ENCODE measurements at places on chromosomes 6 and 20.

DNA sequence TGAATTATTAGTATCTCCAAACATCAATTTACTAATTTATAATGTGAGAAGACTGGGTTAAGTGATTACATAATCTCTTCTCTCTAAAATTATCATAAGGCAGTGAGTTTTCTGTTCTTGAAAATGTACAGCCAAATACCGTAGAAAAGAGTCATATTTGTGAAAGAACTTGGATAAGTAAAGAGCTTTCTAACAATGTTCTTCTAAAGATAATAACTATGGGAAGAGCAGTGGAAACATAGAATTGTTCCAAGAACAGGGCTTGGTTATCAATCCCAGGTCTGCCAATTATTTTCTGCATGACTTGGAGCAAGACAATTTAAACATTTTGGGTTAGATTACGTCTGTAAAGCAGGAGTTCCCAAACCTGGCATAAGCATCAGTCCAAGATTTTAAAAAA, 198.1 kb upstream of the SGK1 start:
- ATAC-seq: no peak

- no peak for ATAC-seq
These were observed 2.8 kb downstream of the AFDN start for GRCh38 chr6:167829513-167829912.

DNA sequence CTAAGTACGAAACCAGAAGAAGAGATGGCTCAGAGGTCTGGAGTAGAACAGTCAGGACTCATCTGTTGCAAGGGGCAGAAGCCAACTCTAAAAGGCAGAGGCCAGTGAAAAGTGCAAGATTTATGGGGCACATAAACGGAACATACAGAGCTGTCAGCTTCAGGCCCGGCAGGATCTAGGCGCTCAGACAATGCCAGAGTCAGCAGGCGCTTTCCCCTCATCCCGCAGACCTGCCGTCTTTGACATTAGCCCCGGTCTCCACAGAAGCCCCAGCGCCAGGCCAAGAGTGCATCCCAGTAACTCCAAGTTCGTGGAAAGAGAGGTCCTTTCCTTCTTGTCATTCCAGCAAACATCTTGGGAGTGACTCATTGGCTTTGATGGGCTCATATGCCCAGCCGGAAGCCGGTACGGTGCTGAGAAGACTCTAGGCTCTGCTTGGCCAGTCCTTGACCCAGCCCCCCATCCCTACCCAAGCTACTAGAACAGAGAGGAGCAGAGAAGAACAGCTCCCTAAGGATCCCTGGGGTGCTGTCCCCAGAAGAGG, 260.9 kb downstream of the TAF4 start:
- ATAC-seq: no peak

GRCh38 chr6:81144346-81144745, 608.1 kb downstream of the TENT5A start:
- ATAC-seq: no peak

- ATAC-seq: no peak
These were observed 75.8 kb downstream of the MYB start for GRCh38 chr6:135256866-135257265.

DNA sequence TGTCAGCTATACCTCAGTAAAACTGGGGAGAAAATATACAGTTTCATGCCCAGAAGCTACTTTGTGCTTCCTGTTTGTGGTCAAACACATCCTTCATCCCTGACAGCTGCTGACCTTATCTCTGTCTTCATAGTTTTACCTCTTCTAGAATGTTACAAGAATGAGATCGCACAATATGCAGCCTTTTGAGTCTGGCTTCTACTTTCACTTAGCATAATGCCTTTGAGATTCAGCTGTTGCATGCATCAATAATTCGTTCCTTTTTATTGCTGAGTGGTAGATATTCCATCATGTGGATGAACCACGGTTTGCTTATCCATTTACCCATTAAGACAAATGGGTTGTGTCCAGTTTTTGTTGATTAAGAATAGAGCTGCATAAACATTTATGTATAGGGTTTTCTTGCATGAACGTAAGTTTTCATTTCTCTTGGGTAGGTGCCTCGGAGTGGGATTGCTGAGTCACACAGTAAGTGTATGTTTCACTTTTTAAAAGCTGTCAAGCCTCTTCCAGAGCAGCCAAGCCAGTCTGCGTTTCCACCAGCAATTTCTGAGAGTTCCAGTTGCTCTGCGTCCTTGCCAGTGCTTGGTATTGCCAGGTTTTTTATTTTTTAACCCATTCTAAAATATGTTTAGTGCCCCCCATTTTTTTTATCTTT, 86.6 kb upstream of the PAX1 start:
- no peak for ATAC-seq

- ATAC-seq: no peak
These were observed 49.8 kb downstream of the BCKDHB start for GRCh38 chr6:80156221-80156620.

DNA sequence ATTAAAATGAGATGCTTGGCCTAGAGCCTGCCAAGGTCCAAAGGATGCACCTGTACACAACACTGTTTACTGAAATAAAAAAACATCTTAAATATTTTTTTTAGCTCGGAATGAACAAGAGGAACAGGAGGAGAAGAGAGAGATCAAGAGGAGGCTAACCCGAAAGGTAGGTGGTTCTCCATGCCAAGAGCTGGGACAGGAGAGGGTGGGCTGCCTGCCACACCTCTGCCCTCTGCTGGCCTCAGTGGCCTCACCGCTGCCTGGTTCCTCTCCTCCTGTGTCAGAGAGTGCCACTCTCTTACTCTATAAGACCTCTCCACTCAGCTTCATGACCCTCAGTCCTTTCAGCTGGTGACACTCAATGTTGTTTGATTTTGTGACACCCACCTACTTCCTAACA, 50.2 kb downstream of the TBC1D7 start:
- ATAC-seq: no peak

DNA sequence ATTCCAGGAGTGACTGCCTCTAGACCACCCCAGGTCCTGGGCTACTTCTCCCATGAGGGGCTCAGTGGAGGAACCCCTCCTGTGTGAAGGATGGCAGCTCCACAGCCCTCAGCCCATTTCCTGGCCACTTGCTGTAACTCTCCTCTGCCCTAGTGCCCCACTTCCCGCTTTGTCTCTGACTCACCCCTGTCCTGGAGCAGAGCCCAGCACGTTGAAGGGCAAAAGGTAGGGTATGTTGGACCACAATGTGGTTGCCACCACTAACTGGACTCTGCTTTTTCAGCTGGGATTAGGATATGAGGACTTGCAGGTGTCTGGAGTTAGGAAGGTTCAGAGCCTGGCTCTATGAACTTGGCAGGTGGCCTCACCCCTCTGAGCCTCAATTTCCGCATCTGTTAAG, 2.4 kb downstream of the MYBL2 start:
- ATAC-seq: no peak

DNA sequence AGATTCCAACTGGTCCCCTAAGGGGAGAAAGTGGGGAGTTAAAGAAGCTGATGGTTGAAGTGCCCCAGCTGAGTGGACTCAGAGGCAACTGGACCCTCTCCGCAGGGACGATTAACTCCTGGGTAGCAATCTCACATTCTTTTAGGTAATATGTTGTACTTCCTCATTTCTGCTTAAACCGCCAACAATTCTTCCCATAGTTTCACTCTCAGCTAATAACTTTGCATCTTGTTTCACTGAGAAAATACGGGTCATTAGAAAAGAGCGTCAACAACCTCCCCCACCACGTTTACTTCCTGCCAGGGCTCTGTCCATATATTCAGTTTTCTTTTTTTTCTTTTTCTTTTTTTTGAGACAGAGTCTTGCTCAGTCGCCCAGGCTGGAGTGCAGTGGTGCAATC, 39.5 kb upstream of the CHD6 start:
- ATAC-seq: no peak

GRCh38 chr20:44909872-44910689, at the start of gene PABPC1L:
TSS of gene PABPC1L (plus strand) at chr20:44910060. CDS start at chr20:44910144, 84 bp downstream.
- ATAC-seq: peak; percentile 95

- ATAC-seq: no peak
These were observed 242.6 kb downstream of the SMOC2 start for GRCh38 chr6:168683621-168684020.

DNA sequence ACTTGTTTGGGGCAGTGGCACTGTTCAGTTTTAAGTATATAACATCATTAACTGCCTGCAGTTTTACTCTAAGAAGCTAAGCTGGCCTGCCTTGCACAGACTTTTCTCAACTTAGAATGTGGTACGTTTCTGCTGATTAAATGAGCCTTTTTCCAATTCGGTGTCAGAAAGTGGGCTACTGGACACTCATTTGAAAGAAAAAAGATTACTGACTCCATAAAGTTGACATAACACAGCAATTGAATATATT, 2.1 kb downstream of the ZMYND8 start:
- no peak for ATAC-seq

- peak; percentile 30 for ATAC-seq
These were observed 223.2 kb upstream of the ECI2 start for GRCh38 chr6:4358414-4359107.

GRCh38 chr20:50224052-50224451, 33.4 kb downstream of the CEBPB start:
- ATAC-seq: no peak

DNA sequence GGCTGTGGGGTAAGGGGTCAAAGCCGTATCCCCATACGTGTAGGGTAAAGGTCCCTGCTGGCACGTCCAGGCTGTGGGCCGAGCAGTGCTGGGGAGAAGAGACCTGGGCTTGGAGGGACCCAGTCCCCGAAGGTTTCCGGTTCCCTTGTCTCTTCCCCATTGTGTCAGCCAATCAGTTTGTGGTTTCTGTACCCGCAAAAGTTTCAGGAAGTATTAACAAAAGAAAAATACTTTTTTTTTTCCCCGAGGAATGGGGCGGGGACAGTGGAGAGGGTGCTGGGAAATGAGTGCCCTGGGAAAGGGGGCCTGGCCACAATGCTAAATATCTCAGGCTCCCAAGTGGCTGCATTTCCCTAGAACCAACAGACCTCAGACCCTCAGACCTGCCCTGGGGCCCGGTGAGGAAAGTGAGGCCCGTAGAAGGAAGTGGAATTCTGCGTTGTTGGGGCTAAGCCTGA, 15.2 kb upstream of the AMD1 start:
- no peak for ATAC-seq

- ATAC-seq: no peak
These were observed 264.8 kb downstream of the RNGTT start for GRCh38 chr6:88698661-88699060.

GRCh38 chr20:64238851-64239387, 16.6 kb upstream of the PCMTD2 start:
- peak; percentile 35 for ATAC-seq

DNA sequence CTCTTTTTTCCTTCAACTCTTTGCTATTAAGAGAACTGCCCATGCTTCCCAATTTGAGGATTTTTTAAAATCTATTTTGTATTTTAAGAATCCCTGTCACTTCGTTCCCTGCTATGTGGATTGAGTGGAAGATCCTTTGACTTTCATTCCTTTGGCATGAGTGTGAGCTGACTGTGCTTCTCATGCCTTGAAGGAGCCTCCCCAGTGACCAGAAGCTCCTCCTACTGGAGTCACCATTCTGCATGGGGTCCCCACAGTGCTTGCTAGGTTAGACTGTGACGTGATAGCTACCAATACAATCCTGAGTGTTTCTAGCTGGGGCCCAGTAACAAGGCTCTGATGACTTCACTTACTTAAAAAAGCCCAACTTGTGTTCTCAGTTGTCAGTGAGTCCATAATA, 104.4 kb upstream of the LAMP5 start:
- ATAC-seq: no peak

- ATAC-seq: no peak
These were observed 253.1 kb downstream of the LY86 start for GRCh38 chr6:6841571-6841970.

DNA sequence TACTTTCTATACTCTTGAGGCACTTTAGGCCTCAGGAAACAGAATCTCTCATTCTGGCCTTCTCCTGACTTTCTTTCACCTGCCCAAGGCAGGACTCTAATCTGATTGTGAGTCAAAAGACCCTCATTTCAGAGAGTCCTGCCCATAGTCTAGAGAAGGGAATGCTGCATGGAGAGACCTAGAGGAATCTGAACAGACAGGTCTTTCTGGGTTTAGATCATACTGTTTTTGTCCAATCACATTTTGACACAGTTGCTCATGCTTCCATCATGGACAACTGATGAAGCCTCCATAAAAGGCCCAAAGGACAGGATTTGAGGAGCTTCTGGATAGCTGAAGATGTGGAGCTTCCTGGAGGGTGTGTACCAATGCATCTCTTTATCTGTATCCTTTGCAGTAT, 48.1 kb upstream of the BTBD3 start:
- ATAC-seq: no peak

DNA sequence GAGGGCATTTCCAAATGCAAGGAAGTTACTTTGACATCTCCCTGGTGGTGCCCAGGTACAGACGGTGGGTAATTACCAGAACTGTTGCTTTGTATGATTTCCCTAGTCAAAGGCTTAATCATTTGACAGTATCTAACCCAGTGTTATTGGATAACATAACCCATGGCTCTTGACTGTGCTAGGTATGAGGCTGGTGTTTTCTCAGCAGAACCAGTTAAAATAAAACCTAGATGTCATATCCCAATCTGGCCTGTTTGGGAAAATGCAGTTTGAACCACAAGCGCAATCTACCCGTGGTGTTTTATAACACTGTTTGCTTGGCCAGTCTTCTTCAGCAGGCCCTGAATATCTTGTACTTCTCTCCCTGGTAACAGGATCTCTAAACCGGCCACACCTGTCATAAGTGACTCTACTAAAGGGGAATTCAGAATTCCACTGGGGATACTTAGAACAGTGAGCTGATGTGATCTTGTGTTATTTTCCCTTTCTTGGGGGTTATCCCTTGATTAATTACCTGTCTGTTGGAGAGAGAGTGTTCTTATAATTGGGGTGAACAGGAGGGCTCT, 32.8 kb downstream of the PPP1R14C start:
- no peak for ATAC-seq

- no peak for ATAC-seq
These were observed 71.2 kb downstream of the CBLN4 start for GRCh38 chr20:55934146-55934545.

DNA sequence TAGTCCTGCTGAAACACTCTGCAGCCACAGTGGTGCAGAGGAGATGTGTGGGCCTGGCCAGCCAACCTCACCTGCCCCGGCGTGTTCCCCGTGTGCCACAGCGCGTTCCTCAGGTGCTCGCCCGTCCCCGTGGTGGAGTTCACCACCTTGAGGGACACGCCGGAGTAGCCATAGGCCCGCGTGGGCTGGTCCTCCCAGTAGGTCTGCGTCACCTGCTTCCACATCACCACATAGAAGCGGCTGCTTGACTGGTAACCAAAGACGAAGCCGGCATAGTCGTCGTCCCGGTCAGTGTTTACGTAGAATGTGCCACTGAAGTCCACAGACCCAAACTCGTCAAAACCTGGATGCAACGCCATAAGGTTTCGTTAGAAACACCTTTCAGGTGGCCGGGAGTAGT, 31.5 kb downstream of the THBS2 start:
- no peak for ATAC-seq

DNA sequence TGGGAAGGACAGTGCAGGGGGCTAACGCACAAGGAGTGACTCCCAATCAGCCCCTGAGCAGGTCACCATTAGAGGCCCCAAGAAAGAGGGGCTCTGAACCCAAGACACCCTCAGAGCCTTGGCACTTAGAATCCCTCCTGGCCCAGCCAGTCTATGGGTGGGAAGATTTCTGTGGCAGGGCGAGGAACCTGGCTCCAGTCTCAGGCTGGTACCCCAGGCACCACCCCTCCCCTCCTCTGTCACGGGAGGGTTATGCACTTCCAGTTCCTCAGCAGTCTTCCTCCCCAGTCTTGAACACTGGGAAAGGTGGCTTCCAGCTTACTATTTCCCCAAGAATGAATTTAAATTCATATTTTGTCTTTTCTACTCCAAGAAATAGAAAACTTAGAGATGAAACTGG, 27.6 kb upstream of the SSTR4 start:
- no peak for ATAC-seq
